ENCODE measurements at places on chromosomes 5 and 9. TPM values are rescaled to one million over a fixed set of nuclear protein-coding genes. Genes with fewer than 3 reads are reported as not detected.

DNA sequence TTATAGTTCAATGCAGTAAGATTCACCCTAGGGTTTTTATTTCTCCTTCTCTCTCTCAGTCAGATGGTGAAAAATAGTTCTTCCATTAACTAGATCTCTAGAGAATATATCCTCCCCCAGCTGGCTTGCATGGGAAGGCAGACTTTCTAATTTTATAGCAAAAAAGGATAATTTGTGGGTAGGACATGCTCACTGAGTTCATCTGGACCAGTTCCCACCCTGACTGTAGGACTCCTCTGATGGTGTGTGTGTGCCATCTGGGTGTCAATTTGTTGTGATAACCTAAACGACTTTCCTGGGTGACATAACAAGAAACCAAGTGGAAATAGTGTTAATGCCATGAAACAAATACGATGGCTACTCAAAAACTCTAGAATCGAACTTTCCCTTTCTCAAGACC, 44.9 kb downstream of the APBA1 start:
- H3K4me3 ChIP-seq, result no peak overlapping the region
- H3K27me3 ChIP-seq, result peaks cover 65% of the 10 kb centered on the region
- no peak for DNase-seq
- no peaks in the 10 kb centered on the region for H3K36me3 ChIP-seq

DNA sequence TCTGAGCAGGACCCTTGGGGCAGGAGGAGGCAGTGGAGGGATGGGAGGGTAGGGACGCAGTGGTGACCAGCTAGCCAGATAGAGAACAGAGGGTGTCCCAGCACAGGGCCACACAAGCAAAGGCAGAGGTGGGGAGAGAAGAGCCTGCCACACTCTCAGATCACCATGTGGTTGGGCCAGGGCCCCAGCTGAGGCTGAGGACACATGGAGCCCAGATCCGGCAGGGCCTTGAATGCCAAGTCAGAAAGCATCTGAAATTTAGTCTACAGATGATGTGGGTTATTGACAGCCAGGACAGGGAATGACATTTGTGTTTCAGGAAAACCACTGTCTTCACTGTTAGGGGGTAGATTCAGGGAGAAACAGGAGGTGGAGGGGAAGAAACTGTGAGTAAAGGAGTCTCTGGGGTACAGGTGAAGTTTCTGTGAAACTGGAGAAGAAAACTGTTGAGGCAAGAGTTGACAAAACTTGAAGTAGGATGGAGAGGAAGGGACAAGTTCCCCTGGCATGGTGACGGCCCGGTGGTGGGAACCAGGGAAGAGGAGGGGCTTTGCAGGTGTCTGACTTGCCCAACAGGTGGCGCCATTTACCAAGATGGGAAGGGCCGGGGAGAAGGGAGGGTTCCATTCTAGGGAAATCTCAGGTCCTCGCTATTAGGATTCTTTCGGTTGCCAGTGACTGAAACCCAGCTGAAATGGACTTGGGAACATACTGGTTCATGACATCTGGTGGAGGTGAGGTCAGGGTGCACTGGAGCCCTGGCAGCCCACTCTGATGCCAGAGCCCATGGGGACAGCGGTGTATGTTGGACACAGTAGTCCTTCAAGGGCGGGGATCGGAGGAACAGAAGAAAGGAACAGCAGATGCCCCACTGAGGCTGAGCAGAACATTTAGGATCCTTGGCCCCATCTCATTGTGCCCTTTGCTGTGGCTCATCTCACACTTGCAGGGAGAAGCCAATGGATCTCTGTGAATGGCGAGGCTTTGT, 100.1 kb downstream of the KCNIP1 start:
- H3K27me3 ChIP-seq, result peaks cover 51% of the 10 kb centered on the region
- H3K4me3 ChIP-seq, result no peak overlapping the region
- DNase-seq, result peak; percentile 86
- H3K27ac ChIP-seq, result no peak overlapping the region
- peaks cover 5% of the 10 kb centered on the region for H3K4me1 ChIP-seq

DNA sequence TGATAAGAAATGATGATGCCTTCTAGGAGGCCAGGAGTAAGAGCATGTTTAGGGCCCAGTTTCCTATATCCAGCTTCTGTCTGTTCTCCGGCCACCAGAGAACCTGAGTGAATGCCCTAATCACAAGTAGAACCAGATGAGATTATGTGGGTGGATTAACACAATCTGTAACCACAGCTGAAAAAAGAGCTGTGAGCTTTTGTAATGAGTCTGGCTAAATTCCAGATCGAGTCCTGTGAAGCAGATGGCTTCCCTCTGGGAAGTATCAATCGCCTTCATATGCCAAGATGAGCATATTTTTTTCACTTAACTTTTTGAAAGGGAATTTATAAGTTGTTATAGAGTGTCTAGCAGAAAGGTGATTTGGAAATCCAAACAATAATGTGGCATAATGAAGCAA, 99.8 kb downstream of the NNT start:
- no peak overlapping the region for H3K27ac ChIP-seq
- no peaks in the 10 kb centered on the region for H3K27me3 ChIP-seq
- no peak overlapping the region for H3K4me3 ChIP-seq
- no peaks in the 10 kb centered on the region for H3K4me1 ChIP-seq
- H3K36me3 ChIP-seq, result peaks cover 30% of the 10 kb centered on the region

GRCh38 chr5:41878643-41879478, 8.6 kb upstream of the OXCT1 start:
- H3K4me1 ChIP-seq, result no peaks in the 10 kb centered on the region
- no peak overlapping the region for H3K27ac ChIP-seq
- no peak overlapping the region for H3K4me3 ChIP-seq

KLHL3 gene
- 0.27 TPM for total RNA-seq

JAKMIP2 gene
- not detected for total RNA-seq

All from MCF 10A (cell line).